ENCODE measurements at places on chromosomes 1 and 21.

DNA sequence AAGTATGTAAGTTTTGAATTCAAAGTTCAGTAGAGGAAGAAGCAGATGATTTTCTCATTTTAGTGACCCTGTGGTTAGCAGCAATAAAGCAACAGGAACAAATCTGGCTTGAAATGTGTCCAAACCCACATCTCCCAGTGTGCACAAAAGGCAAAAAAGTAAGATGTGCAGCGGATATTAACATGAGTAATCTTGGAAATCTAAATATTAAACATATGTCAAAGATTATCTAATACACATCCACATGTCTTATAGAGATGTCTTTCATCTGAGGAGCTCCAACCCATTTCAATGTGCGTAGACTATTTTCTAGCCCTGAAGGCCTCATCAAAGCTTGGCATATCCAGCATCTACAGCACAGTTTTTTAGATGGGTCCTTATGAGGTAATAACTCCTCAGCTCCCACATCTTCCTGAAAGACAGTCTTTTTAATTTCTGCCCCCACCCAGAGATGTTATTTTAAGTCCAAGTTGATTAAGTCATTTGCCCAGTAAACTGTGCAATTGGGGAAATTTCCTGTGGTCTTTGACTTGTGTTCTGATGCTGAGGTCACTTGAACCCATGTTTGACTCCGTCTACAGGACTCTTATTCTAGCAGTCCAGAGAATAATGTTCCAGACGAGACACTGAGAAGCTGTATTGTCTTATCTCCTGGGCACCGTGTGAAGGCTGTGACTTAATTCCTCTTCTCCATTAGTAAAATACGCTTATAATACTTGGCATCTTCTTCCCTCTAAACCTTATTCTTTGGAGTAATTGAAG, 73.7 kb downstream of the LMO4 start:
- DNase-seq: no peak

- no peak for DNase-seq
Measured at GRCh38 chr1:182806015-182806678, 16.6 kb downstream of the NPL start.

DNA sequence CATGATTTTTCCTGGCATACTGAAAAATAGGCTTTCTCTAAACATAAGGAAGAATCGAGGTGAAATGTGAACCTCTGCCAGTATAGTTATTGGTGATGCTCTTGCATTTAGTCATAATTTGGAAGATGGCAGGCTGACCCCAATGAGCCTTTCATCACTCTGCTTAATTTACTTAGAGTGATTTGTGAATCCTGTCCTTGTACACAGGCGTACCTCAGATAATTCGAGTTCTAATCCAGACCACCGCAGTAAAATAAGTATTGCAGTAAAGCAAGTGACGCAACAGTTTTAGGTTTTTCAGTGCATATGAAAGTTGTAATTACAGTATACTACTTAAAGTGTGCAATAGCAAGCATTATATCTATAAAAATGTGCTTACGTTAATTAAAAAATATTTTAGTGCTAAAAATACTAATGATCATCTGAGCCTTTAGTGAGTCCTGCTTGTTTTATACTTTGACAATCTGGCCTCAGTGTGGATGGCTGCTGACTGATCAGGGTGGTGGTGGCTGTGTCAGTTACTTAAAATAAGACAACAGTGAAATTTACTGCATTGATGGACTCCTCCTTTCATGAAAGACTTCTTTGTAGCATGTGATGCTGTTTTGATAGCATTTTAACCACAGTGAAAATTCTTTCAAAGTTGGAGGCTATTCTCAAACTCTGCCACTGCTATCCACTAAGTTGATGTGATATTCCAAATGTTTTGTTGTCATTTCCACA, 1.7 kb downstream of the PKNOX1 start:
- DNase-seq: no peak

- no peak for DNase-seq
Measured at GRCh38 chr1:40884055-40884795, 22.1 kb upstream of the CITED4 start.

GRCh38 chr21:45019887-45020537, 54.4 kb upstream of the ADARB1 start:
- DNase-seq: peak; percentile 40

DNA sequence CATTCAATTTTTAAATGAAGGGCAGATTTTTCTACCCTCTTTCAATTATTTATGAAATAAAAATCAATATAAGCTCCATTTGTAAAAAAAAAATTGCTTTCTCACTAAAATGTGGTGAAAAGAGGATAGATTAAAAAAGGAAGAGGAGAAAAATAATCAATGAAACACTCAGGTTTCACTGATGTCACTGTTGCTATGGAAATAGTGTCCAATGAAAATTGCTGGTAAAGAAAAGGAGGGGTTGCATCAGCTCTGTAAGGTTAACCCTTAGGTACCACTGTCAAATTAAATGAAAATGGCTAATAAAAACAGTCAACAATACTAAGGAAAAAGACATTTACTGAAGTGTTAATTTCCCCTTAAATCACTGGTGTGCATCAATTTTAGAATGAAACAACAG, 91.6 kb upstream of the TTC39A start:
- DNase-seq: no peak

Measured in Right ventricle myocardium superior (tissue), 1 donor.